ENCODE measurements at places on chromosomes 2 and 18. TPM values are rescaled to one million over a fixed set of nuclear protein-coding genes. Genes with fewer than 3 reads are reported as not detected.

ANKAR gene
- 4.2 TPM for total RNA-seq

ANKRD23 gene
- total RNA-seq = 1.1 TPM

TUBA3E gene
- not detected for total RNA-seq

- no peak overlapping the region for H3K4me3 ChIP-seq
- peak overlapping the region; percentile 95 for H3K27ac ChIP-seq
- no peak for DNase-seq
Measured at GRCh38 chr2:217990791-217991465, 11.9 kb downstream of the TNS1 start.

ERICH2 gene
- total RNA-seq = 0.72 TPM

- no peak for DNase-seq
- H3K36me3 ChIP-seq = no peaks in the 10 kb centered on the region
- H3K27ac ChIP-seq = no peak overlapping the region
Measured at GRCh38 chr2:147933931-147934330, 86.6 kb downstream of the ORC4 start.

Measured in adrenal gland (tissue), 19 donors.